Activated T-cell treated with anti-CD3 and anti-CD28 coated beads for 24 hours (primary cell): ENCODE measurements at places on chromosomes 11 and 22.

DNA sequence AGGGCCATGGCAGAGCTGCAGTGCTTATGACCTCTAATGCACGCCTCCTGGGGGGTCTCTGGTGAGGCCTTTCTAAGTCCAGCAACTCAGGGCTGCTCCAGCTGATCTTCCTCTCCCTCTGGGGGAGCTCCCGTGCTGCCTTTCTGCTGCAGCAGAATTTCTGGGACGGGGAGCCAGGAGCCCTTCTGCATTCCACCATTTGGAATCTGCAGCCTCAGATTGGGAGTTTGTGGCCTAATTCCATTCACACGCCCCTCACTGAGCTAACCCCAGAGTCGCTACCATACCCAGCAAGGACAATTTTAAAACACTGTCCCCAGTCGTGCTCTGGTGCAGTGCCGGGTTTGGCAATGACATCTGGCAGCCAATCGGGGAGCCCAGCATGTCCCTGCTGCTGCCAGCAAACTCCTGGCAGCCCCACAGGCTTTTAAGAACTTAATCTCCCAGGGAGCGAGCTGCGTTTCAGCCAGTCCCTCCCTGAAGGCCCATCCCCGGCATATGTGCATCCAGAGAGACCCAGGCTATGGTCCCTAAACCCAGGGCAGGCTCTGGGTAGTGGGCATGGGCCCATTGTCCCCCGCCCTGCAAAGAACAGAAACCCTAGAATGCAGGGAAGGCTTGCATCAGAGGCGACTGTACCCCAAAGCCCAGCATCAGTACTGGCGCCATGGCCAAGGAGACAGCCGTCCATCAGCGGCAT, 4.7 kb downstream of the SHANK2 start:
- DNase-seq: no peak

- peak; percentile 81 for DNase-seq
Observed at GRCh38 chr22:36853407-36854099, 7.3 kb upstream of the NCF4 start.

GRCh38 chr22:20268279-20269012, at the start of gene RTN4R:
TSS of gene RTN4R (minus strand) at chr22:20268318. CDS start at chr22:20268092, 226 bp downstream.
- DNase-seq: peak; percentile 23

DNA sequence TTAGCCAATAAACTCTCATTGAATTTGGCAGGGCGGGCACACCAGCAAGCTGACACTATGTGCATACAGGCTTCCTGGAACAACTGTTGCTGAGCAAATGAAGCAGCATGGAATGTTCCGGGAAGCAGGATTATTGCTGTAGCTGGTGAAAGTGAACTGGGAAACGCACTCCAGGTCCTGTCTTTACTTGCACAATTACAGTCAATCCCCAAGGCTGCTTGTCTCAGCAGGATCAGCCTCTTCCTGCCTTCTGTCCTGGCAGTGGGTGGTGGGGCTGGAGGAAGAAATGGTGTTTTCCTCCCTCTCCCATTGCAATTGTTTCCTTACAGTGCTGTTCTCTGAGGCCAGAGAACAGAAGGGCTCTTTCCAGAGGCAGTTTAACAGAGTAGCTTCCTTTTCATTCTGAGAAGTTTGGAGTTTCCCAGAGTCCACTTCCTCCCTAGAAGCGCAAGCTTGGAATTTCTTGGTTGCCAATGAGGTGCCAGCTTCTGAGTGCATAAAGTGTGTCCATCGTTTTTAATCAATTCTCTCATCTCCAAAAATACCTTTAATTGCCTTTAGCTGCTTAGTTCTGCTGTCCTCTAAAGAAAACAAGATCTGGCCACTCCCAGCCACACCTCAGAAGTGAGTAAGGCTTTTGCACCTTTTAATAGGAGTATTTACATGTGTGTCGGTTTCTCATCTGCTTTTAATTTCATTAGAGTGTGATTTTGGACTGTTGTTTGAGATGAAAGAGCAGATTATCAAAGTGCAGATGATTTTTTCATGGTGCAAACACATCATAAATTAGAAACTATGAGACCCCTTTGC, 19.9 kb downstream of the CD44 start:
- no peak for DNase-seq

GRCh38 chr11:60288531-60288930, 8.1 kb downstream of the MS4A4A start:
- no peak for DNase-seq

- no peak for DNase-seq
Observed at GRCh38 chr22:30970356-30970746, 1.3 kb downstream of the TUG1 start.

DNA sequence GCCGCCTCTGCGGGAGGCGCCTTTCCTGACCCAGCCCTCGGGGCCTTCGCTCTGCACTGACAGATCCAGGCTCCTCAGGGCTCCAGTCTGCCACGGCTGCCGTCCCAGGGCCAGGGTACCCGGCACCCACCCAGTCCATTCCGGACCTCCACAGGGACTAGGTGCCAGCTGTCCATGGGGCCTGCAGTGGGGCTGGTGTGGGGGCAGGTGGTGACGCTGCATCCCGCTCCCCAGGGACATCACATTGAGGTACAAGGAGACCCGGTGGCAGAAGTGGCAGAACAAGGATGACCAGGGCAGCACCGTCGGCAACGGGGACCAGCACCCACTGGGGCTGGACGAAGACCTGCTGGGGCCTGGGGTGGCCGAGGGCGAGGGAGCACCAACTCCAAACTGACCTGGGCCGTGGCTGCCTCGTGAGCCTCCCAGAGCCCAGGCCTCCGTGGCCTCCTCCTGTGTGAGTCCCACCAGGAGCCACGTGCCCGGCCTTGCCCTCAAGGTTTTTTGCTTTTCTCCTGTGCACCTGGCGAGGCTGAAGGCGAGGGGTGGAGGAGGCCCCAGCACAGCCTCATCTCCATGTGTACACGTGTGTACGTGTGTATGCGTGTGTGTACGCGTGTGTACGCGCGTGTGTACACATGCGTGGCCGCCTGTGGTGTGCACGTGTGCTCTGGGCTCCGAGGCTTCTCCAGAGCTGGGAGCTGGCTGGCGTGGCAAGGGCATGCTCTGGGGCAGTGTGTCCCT, 16.7 kb downstream of the RNH1 start:
- DNase-seq: no peak

- DNase-seq: no peak
Observed at GRCh38 chr11:72036687-72037086, 38.0 kb downstream of the IL18BP start.

DNA sequence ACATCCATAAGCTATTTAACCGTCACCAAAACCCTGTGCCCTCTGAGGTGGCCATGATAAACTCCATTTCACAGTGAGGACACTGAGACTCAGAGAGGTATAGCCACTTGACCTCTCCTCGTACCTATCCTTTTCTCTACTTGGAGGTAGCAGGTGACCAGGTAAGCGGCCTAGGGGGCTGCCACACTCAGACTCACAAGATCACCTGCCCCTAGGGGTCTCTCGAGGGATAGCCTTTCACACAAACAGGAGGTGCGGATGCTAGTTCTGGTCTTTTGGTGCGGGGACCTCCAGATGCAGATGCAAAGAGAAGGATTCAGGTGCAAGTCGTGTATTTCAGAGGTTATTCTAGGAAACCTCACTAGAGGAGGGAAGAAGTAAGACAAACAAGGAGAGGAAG, 14.6 kb downstream of the MS4A18 start:
- no peak for DNase-seq

DNA sequence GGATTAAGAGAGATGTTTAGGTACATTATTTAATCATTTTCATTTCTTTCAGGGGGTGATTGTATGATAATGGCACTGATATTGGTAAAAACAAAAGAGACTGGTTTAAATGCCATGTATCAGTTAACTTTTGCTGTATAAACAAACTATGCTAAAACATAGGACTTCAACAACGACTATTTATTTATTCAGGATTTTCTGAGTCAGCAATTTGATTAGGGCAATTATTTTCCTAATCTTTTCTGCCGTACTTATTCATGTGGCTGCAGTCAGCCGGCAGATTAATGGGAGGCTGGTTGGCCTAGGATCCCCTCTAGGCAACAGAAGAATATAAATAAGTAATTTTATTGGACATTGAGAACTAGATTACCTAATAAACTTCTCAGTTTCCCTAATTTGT, 661.7 kb upstream of the RAG2 start:
- DNase-seq: no peak

GRCh38 chr11:41237382-41237781, 222.1 kb downstream of the LRRC4C start:
- no peak for DNase-seq

DNA sequence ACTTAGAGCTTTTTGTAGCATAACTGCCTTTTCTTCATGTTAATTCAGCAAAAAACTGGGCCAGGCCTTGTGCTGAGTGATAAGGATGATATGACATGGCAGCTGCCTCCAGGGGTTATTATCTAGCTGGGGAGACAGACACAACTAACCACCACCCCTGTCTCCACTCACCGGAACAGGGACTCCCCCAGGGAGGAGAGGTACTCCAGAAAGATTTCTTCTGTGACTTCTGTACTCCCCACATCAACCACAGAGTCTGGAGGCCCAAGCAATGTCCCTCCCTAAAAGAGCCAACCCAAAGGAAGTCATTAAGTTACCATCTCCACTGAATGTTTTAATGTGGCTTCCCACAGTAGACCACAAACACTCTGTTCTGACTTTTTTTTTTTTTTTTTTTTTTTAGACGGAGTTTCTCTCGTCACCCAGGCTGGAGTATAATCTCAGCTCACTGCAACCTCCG, 14.3 kb upstream of the PMM1 start:
- peak; percentile 53 for DNase-seq

DNA sequence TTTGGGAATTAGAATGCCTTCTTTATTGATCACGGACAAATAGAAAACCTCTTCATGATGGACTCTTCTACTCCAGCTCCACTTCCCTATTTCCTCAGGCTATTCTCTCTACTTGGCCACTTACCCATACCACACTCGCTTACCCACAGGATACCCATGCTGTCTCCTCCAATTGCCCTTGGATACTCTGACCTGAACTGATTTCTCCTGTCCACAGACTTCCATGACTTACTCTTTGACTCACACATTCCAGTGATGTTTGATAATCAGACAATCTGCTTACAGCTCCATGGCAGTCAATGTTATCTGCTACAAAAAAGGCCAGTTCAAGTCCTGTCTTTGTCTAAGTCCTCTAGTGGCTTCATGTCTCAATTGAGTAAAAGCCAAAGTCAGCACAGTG, 292.0 kb upstream of the CTSC start:
- DNase-seq: no peak

GRCh38 chr22:23218867-23219251, 38.5 kb downstream of the BCR start:
- DNase-seq: no peak

DNA sequence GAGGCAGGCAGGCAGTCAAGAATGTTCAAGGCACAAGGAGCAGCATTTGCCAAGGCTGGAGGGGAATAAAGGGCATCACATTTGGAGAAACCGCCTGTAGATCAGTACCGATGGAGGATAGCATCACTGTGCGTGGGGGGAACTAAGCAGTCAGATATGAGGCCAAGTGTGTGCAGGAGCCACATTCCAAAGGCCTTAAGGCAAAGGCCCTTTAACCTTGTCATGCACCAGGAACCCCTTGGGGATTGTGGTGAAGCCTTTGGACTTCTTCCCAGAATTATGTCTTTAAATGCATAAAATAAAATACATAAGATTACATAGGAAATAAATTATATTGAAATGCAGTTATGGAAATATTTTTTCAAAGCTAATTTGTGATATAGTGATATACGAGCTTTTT, 532.1 kb downstream of the BUD13 start:
- no peak for DNase-seq

- no peak for DNase-seq
Observed at GRCh38 chr11:71139516-71140205, 112.7 kb downstream of the SHANK2 start.

GRCh38 chr11:10856689-10857458, 979 bp downstream of the ZBED5 start:
- peak; percentile 17 for DNase-seq

GRCh38 chr11:100356035-100356434, 331.1 kb upstream of the ARHGAP42 start:
- no peak for DNase-seq

DNA sequence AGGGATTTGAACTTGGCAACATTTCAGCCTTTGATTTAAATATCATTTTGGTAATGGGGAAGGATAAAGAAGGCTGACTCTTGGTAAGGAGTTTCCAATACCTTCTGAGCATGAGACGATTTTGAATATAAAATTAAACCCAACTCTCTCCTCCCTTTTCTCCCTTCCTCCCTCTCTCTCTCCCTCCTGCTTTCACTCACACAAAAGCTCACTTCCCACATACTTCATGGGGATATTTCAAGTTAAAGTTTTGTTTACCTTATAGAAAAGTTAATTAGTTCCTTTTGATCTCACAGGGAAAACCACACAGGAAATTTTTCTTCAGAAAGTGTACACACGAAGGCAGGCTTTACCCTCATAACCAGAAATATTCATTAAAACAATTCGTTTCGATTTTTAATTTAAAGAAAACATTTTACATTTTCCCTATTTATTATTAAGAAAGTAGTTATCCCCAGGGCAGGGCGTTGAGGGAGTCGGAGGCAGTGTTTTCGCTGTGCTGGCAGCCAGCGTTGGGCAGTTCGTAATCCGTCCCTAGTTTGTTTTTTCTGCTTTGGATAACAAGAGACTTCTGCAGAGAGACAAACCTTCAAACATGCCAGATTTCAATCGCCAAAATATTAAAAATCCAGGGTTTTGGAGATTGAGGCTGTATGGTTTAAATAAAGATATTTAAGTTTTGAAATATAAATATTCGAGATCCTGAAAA, 25.3 kb upstream of the ALX4 start:
- DNase-seq: no peak

DNA sequence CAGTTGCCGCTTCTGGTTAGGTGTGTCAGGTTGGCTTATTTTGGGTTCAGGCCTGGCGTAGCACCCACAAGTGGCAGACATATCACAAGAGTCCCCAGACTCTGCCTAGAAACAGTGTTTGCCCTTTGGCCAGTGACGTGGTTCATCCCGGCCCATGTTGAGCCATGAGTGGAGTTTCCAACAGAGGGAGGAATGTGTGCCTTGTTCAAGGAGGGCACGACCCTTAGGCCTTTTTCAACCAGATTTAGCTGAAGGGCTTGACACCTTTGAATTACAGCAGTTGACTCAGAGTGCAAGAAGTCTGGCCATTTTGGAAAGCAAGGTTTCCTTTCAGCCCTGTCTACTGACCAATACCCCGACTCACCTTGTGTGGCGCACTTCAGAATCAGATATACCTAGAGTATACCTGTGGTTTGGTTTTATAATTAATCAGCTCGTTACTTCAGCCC, 15.1 kb upstream of the AIFM3 start:
- DNase-seq: no peak

DNA sequence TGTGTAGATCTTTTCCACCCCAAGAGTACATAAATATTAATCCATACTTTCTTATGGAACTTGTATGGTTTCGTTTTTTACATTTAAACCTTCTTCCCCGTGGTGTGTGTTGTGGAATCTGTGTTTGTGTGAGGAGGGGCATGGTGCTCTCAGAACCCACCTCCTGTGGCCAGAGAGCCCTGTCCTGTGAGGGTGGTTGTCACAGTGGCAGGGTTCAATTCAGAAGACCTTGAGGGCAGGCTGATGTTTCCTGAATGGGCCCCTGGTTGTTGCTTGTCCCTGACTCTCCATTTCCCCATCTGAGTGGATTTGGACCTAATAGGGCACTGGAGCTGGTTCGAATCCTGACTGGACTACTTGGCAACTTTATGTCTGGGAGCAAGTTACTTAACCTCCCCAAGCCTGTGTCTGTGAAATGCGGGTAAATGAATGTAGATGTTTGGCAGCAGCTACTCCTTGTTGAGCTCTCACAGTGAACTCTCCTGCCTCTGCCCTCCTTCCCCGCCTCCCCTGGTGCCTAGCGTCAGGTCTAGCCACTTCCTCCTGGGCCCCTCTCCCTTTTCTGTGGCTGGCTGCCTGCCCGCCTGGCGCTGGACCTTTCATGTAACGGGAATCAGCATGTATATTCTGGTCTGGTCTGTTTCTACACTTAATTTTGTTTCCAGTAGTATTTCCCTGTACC, 7.3 kb downstream of the NEAT1 start:
- no peak for DNase-seq
